ENCODE measurements at places on chromosomes 6 and 20. TPM values are rescaled to one million over a fixed set of nuclear protein-coding genes. Genes with fewer than 3 reads are reported as not detected.

Gene RREB1
- 30.8 TPM for total RNA-seq

Gene PCSK2
- not detected for total RNA-seq

DNA sequence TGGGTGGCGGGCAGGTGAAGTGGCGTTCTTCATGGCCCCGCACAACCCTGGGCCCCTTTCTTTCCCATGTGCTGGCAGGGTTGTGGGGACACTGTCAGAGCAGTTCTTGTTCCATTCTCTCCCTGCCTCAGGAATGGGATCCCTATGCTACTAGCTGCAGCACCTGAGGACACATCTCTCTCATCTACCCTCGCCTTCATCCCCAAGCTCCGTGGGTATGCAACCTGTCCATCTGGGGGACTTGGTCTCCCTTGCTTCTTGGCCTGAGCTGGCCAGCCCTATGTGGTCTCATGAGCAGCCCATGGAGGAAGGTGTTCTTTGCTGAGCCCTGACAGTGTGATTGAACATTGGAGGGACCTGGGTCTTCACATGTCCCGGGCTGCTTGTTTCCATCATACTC is 24.2 kb downstream of the CST9L start:
- no peak overlapping the region for H3K4me3 ChIP-seq
- H3K4me1 ChIP-seq = no peaks in the 10 kb centered on the region
- no peaks in the 10 kb centered on the region for H3K27me3 ChIP-seq

GRCh38 chr6:129140526-129140925 is 257.6 kb downstream of the LAMA2 start:
- H3K4me1 ChIP-seq = no peaks in the 10 kb centered on the region
- DNase-seq = no peak
- H3K4me3 ChIP-seq = no peak overlapping the region
- no peaks in the 10 kb centered on the region for H3K36me3 ChIP-seq
